ENCODE measurements at places on chromosomes 11 and 22.

- DNase-seq, result no peak
Observed at GRCh38 chr22:33332538-33332937, 274.4 kb upstream of the SYN3 start.

DNA sequence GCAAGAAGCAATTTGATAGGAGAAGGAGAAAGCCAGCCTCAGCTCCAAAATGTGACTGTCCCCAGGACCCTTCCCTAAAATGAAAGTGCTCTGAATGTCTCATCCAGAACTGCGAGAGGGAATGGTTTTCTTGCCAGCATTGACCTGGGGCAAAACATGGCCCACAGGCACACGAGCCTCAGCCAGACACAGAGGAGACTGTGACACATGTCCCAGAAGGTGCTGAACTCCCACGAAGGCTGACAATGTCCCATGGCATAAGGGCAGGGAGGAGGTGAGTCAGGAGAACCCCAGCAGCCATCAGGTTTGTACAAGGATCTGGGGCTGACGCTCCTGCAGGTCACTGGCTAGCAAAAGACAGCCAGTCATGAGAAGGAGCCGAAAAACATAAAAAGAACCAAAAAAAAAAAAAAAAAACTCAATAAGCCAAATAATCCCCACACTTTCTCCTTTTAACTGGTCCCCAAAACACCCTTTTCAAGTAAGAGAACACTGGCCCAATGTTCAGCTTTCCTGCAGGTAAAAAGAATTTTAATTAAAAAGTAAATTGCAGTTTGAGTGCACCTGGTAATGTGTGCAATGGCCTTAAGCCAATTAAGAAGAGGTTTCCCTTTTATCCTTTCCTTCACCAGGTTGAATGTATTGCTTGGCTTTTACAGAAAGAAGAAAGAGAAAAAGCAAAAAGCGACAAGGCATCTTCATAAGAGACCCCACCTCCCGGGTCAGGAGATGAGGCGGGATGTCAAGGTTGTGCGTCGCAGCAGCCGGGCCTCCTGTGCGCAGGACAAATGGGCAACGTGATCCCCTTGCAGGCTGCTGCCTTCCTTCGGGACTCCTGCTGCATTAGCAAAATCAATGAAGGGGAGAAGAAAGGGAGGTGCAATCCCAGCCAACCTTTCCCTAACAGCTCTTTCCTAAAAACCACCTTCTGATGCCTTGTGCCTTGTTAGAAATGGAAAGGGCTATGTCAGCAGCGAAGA, 43.6 kb downstream of the GALNT18 start:
- DNase-seq, result no peak

DNA sequence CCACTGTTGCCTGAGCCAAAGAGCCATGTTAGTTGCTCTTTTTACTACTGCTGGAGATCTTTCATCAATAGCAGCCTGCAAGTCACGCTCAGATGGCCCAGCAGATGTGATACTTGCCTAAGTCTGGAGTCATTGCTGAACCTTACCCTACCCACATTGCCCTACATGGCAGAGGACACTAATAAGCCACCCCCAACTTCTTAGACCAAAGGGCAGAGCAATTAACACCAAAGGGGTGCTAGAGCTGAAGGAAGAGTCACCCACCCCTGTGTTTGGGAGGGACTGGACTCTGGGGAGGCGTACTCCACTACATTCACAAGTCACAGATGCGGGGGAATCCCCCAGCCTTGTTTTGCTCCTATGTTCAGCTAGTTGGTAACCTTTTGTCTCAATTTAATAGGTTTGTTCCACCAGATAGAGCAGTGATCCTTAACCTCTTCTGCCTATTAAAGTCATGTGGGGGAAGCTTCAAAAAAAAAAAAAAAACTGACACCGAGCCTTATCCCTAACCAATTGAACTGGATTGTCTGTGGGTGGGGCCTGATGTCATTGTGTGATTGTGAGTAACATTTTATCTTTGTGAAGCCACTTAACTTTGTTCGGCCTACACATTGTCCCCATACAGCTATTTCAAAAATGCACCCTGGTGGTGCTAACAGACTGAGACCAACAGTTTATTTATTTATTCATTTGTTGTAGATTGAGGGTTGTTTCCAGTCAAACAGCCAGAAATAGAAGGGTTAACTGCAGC, 13.1 kb downstream of the ADM start:
- DNase-seq, result no peak

GRCh38 chr11:16860617-16861016, 122.2 kb downstream of the C11orf58 start:
- DNase-seq, result no peak

GRCh38 chr11:128926000-128926399, 16.7 kb downstream of the TP53AIP1 start:
- no peak for DNase-seq

DNA sequence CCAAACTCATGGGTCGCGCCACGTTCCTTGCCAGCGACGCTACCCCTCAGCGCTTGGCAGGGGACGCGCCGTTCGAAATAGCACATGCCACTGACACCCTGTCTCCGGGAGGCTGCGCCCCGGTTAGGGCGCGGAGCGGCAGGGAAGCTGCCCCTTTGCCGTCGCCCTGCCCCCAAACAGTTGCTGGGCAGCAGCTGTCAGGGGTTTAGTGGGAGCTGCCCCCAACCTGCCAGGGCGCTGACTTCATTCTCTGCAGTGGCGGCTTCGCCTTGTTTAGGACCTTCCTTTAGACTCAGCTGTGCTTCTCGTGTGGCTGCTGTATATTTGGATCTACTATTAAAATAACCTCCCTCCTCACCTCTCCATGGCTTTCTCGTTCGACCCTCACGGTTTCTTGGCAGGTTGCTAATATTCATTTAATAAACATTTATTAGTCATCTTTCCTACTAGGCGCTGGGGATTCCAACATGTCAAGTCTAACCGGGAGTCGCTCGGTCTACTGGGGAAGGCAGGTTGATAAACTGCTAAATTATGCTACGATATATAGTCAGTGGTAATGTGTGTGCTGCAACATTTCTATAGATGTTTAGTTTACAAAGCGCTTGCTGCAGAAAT, 782 bp downstream of the TMEM109 start:
- DNase-seq, result no peak

DNA sequence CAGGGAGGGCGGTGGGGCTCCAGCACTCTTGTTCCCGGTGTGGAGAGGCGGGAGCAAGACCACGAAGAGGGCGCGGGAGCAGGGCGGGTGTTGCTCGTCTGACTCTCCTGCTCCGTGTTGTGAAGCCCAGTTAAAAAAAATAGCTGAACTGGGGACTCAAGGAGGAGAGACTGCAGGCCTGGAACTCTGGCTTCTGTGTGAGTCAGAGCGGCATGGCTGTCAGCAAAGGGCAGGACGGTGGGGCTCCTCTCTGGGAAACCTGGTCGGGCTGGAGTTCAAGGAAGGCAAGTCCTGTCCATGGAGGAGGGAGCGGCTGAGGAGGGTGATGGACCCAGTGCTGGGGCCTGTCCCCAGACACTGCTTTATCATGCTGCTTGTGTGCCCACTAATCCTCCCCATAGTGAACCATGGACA, 152.3 kb downstream of the FEZ1 start:
- DNase-seq, result no peak

DNA sequence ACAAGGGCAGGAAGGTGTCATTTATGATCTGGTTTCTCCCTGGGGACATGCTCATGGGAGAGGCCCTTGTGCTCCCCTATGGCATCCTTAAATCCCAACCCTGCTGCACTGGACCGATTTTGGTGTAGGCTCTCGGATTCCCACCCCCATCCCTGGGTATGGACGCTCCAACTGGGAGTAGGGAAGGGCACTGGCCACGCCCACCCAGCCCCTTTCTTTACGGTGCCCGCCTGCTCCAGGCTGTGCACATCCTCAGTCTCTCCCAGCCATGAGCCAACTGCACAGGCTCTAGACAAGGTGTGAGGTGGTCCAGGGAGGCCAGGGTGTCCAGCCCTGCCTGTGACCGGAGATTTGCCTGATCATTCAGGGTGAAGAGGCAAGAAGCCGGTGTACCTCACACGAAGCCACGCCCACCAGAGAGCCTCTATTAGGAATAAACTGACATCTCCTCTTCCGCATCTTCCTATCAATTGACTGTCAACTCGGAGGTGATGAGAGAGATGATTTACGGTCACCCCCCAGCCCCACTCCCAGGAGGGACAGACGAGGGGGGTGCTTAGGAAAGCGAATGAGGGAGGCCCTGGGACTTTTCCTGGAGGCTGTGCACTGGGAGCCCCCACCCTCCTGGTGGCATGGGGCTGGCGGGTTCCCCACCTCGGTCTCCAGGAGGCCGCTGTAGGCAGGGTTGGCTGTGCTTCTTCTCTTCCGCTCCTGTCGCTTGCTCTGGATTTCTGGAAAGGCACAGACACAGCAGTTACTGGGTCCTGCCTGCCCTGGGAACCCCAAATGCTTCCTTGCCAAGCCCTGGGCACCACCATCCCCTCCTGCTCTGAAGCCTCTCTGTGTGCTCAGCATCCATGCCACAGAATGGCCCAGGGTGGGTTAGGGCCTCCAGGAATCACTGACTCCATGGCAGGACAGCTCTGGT, 116.7 kb downstream of the PHF21B start:
- no peak for DNase-seq

GRCh38 chr11:63672936-63673539, 1.9 kb upstream of the ATL3 start:
- DNase-seq, result no peak

GRCh38 chr11:14852571-14853177, 39.4 kb downstream of the CYP2R1 start:
- no peak for DNase-seq

DNA sequence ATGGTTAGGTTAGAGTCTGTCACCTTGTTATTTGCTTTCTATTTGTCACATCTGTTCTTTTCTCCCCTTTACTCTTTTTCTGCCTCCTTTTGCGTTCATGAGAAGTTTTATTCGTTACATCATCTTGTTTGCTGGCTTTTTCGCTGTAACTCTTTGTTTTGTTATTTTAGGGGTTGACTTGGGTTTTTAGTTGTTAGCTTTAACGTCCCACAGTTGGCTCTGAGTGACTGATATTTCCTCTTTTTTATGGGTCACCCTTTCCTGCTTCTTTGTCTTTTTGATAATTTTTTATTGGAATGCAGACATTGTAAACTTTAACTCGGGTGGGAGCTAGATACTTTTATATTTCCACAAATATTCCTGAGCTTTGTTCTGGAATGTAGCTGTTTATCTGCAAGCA, 13.3 kb upstream of the TNNT3 start:
- DNase-seq, result no peak

GRCh38 chr11:80816966-80817365, 1376.1 kb upstream of the TENM4 start:
- no peak for DNase-seq

DNA sequence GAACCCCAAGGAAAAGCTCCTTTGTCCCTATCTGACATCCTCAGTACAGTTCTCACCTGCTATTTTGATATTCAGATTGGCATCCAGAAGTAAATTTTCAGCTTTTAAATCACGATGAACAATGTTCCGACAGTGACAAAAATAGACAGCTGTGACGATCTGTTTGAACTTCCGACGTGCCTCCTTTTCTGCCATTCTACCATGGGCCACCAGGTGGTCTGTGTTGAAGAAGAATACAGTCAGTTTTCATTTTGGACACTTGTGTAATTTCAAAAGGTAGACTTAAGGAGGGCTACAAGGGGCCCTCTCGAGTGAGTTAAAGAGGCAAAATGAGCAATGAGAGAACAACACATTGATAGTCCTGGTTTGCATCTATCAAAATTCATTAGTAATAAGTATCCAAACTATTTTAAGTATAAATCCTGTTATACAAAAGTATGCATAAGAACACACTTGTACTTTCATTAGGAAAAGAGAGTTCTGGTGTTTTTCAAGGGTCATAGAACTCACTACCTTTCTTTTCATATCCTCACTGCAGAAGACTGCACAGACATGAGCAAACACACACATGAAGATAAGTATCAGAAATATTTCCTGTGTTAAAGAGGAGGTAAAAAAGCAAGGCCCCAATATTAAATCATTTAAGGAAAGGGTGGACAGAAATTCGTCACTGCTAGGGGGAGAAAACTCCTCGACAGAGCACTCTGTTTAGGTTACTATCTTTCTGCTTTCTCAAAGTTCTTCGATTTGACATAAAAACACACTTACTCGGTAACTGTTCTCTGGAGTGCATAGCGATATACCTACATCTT, 89.9 kb upstream of the APOA1 start:
- no peak for DNase-seq

DNA sequence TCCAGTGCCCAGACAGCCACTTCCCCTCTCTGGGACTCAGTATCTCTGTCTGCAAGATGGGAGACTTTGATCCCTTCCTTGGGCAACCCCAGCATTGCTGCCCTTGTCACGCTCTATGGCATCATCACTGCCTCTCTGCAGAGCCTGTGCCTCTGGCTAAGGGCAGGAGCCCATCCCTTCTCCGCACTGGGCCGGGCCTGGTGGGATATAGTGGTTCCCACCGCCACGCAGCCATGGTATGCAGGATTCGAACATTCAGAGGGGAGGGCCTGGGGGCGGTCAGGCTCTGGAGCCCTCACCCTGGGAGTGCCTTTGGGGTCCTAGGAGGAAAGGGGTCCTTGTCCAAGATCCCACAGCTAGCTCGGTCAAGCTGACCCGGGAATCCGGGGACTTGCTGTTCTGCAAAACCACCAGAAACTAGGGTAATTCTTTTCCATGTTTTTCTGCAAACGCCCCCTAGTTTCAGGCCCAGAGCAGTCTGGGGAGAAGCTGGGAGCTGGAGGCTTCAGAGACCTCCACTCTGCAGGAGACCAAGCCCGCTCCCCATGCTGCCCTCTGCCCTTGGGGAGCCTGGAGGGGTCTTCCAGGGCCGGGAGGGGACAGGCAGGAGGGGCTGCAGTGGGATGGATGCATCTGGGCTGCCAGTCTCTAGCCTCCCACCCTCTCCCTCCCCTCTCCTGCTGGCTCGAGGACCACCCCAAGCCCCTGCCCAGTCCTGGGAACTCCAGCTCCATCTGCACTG, 24.4 kb upstream of the CBX7 start:
- DNase-seq, result no peak

DNA sequence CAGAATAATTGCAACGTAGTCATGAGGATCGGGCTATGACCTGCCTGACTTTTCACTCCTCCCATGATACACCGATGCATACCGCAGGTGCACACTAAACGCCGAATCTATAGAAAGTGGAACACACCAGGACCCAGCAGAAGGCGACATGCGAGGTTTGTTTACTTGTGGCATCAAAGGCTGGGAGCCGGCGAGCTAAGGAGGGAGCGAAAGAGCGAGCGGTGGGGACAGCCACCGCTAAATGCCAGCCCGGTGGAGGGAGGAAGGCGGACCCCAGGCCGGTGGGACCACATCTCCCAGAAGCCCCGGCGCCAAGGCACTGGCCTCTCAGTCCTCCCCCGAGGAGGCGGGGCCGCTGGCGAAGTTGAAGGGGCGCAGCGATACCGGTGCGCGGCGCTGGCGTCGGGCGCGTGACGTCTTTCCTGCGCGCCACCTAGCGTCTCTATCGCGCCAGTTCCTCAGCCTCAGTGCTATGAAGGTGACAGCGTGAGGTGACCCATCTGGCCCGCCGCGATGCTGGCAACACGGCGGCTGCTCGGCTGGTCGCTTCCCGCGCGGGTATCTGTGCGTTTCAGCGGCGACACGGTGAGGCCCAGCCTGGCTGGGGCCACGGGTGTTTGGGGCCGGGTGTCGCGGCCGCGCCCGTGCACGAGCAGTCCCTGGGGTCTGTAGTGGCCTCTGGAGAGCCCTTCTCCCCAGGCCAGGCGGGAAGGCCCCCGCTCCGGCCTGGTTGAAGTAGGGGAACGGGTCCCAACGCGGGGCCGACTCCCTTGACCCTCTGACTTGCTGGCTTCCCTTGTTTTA, at the start of gene NDUFV1:
TSS of gene NDUFV1 (plus strand) at position 445 of the 804 bp plus-strand sequence. CDS start at position 514, 69 bp downstream.
- DNase-seq, result peak; percentile 100

All from HuH-7.5 (cell line).